ENCODE measurements at places on chromosomes 16 and 17.

DNA sequence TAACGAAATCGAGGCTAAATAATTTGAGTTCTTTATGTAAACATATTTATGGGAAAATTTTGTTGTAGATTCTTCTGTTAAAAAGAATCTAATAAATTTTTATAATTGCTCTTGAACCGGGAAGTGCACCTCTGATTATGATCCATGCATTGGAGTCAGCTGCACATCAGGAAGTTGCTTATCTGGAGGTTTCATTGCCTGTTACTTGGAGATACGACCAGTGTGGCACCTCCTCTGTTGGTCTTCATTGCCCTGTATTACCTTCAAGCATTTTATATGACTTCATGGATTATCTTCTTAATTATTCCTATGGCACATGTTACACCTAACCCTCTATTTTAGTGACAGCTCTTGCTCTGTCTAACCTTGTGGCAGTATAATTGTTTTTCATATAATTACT is 312.6 kb upstream of the TBX2 start:
- no peak for DNase-seq

- no peak for DNase-seq
Measured at GRCh38 chr17:81196505-81197408, 26.0 kb downstream of the CEP131 start.

- DNase-seq: no peak
Measured at GRCh38 chr16:27052007-27052406, 14.7 kb upstream of the C16orf82 start.

GRCh38 chr17:28180449-28180848 is 138.0 kb downstream of the NLK start:
- no peak for DNase-seq

DNA sequence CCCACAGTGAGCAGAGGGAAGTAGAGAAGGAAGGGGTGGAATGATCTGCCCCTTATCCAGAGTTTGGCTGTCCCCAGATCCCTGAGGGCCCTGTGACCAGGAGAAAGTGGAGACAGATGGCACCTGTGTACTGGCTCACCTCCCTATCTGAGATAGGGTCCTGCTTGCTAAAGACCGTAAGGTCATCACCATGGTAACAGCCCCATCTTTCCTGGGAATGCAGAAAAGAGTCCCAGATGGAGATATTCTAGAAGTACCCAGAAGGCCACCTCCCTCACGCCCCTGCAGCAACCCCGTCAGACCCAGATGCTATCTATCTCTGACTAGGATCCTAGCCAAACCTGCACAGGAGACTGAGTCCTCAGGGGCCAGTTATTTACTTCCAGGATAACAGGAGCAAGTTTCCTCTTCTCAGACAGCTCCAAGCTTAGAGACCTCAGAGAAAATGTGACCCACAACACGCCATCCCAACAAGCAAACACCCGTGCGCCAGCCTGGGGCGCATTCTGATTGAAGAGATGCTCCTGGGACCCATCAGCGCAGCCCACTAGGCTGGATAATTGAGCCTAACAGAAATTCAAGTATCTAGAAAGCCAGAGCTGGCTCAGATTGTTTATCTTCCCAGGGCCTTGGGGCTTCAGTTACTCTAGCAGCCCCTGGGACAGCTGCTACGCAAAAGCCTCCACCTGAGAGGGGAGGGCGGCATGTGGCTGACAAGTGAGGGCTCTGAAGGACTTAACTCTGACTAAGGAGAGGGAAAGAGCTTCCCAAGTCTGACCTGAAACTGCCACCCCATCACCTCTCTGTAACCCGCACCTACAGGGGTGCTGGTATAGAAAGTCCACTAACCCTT is 1.9 kb downstream of the ORMDL3 start:
- DNase-seq: no peak

All from NCI-H1417 treated with DMSO at 0.1 percent for 48 hours (cell line).